ENCODE measurements at places on chromosomes 4 and X.

DNA sequence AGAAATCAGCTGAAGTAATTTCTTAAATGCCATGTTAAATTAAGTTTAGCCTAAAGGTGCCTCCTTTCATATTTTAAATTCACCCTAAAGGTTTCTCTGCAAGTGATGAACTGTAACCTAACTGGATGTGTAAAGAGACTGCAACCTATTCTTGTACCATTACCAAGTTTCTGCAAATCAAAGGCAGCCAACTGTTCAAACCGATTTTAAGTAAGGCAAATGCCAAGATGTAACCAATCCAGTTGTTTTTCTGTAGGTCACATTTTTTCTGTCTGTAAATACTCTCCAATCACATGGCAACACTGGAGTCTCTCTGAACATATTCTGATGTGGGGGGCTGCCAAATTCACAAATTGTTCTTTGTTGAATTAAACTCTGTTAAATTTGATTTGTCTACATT, 42.4 kb upstream of the FGF2 start:
- no peak for DNase-seq

DNA sequence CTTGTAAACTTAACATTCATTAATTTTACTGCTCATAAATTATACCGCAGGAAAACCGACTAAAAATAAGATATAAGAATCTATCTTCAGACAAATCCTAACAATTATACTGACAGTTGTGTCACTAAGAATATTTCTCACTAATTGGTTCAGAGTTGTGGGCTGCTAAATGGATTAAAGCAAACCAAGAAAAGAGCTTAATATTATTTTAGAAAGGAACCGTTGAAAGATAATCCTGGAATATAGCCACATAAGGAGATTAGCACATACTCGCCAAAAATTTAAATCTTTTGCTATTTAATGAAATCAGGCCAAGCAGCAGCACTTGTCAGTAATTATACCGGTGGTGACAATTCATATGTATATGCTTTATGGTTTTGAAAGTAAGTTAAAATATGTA, 132.8 kb downstream of the SLIT2 start:
- DNase-seq = no peak

DNA sequence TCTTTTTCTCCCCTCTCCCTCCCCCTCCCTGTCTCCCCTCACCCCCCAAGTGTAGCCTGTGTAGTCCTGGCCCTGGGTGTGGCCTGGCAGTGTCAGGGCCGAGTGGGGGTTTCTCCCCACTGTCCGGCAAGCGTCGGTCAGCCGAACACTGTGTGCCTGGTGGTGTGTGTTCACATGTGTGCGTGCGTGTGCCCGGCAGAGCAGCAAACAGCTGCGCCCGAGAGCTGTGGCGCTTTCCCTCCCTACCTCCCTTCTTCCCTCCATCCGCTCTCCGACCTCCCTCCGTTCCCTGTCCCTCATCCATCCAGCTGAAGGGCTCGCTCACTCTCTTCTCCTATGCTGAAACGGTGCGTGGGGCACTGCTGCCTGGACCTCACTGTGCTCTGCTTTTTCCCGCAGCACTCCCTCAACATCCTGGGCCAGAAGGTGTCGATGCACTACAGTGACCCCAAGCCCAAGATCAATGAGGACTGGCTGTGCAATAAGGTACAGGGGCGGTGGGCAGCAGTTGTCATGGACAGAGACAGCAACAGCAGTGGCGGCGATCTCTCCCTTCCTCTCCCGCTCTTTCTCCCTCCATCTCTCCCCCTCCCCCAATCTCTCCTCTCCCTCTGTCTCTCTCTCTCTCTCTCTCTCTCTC, 17.4 kb upstream of the UBA1 start:
- no peak for DNase-seq

GRCh38 chr4:20621476-20621875, 78.8 kb upstream of the PACRGL start:
- peak; percentile 15 for DNase-seq

DNA sequence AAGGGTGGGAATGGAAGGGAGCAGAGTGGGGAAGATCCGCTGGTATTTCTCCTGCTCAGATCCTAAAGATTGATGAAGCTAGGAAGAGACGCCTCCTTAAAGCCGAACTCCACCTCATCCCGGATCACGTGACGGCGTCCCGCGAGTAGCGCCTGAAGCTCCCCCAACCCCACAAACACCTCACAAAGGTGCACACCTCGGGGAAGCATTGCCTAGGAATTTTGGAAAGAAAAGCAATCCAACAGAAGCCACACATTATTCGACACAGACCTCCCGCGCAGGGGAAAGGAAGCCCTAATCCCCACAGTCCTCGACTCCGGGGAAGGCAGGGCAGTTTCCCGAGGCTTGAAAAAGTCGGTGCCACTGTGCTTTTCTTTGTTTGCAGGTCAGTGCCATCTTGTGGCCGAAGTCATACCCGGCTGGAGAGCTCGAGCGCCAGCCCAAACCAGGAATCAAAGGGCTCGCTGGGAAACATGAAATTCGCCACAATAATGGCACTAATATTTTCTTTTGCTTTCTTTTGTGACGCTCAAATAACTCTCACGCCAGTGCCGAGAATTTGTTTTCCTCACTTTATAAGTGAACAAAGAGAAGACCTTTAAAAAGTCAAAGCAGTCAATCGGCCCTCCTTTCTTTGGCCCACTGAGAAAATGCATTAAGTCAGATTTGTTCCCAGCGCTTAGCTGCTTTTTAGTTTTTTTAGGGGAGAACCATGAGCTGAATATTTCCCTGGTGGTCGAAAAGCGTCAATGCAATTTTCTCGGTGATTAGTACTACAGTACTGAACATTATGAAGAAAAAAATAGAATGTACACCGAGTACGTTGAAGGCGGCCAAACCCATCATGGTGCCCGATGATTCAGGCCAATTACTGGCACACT, at the start of gene NPY1R:
Gene NPY1R (minus strand): TSS at position 71 of the 881 bp plus-strand sequence. CDS start 6,042 bp downstream, outside the sequence.
- DNase-seq = peak; percentile 79

DNA sequence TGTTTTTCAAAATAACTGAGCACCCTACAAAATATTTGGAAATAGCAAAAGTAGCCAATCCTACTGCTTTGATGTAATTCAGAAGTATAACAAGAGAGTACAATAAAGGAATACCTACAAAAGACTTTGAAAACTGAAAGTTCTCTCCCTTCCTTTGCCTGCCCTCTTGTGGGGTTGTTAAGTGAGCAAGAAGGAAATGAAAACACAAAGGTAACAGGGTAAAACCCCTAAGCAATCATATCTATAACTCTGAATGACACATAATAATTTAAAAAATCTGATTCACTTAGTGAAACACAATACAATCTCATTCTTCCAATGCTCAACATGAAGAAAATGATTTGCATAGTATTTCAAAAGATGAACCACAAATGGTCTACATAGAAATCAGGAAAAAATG, 98.2 kb downstream of the FRYL start:
- DNase-seq = peak; percentile 33

DNA sequence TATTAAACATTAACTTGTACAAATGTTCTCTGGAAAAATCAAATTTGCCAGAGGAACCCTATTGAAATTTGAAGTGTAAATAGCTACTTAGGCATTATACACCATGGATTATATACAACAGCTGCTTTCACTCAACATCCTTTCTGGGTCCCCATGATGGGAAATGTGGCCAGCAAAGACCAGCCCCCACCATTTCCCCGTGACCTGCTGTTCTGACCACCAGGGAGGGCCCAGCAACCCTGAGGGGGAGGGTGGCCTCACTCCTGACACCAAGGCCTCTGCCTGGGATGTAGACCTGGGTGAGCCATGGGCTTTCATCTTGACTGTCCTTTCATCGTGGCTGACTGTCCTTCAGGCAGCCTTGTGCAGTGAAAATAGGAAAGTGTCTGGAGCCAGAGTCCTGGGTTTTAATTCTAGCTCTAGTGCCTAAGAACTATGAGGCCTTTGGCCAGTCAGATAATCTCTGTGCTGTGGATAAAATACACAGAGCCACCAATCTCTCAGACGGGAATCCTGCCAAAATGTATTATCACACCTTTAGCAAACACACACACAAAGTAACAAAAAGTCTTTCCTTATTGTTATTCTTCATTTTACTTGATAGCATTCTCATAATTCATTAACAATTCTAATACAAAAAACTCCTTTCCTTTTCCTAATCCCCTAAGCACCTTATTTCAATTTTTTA, 45.1 kb downstream of the NR3C2 start:
- no peak for DNase-seq

DNA sequence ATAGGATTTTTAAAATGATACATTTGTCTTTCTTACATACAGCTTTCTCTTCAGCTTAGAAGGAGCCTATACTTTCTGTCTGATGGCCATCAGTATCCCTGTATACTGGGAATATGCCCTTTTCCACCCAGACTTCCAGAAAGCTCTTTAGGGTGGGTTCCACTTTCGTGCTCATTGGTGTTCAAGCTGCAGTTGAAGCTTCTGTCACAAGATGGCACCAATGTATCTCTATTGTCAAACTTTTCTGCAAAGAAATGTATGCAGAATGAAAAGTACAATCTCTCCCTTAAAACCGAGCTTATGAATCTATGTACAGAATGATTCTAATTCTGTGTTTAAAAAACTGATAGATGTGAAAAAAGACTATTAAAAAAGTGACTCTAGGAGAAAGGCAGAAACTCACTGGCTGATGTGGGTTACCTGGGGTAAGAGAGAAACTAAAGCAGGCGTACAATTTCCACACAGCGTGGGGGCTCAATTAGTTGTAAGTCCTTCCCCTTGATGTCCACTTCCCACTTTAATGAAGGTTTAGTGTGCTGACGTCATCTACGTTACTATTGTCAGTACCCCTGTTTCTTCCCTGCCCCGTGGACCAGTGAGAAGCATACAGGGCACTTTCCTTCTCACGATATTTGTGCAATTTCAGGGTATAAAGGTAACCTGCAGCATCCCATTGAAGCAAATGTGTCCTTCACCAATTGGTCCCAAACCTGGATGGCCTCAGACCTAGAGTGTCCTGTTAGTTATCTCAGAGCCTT, 57.3 kb upstream of the TCEAL2 start:
- DNase-seq = peak; percentile 6

- DNase-seq = no peak
Observed at GRCh38 chr4:1271686-1272085, 18.0 kb upstream of the MAEA start.

DNA sequence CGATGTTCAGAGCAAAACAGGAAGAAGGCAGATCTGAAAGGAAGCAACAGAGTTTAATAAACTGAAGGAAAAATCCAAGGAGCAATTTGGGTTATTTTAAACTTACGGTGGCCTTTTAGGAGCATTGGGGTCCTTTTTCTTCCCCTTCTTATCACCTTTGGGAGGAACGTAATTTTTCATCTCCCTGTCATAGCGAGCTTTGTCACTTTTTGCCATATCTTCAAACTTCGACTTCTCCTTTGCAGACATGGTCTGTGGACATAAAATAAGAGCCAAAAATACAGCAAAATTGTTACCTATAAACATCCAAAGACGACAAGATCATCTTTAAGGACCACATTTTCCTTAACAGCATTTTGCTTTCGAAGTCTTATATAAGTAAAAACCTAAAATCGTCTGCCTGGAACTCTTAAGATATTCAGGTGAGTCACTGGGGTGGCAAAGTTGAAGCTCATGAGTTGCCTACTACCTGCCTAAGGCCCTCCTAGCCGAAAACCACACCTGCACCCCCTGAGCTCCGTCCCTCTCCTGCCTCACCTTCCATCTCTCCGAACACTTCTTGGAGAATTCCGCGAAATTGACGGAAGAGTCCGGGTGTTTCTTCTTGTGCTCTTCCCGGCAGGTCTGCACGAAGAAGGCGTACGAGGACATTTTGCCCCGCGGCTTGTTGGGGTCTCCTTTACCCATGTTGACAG, 1.0 kb downstream of the HMGB2 start:
- no peak for DNase-seq
